ENCODE measurements at places on chromosomes 13 and 19.

GRCh38 chr19:21023901-21024300, 3.4 kb downstream of the ZNF430 start:
- no peak for DNase-seq

GRCh38 chr13:43515531-43515930, 271.2 kb downstream of the ENOX1 start:
- no peak for DNase-seq

- no peak for DNase-seq
Observed at GRCh38 chr13:71621174-71622124, 245.6 kb downstream of the DACH1 start.

- no peak for DNase-seq
Observed at GRCh38 chr19:2014731-2015607, 545 bp downstream of the BTBD2 start.

- no peak for DNase-seq
Observed at GRCh38 chr19:48121909-48122371, 11.3 kb upstream of the PLA2G4C start.

Measured in left forelimb (tissue), 1 donor.